ENCODE measurements at places on chromosomes 5 and 9.
A peak's percentile ranks its signal among the peaks of the same experiment; 100 is the strongest.

GRCh38 chr9:87836951-87837705, 45.5 kb upstream of the SPATA31E1 start:
- peak; percentile 66 for DNase-seq

GRCh38 chr9:130740218-130741023, 46.8 kb downstream of the EXOSC2 start:
- DNase-seq = no peak

DNA sequence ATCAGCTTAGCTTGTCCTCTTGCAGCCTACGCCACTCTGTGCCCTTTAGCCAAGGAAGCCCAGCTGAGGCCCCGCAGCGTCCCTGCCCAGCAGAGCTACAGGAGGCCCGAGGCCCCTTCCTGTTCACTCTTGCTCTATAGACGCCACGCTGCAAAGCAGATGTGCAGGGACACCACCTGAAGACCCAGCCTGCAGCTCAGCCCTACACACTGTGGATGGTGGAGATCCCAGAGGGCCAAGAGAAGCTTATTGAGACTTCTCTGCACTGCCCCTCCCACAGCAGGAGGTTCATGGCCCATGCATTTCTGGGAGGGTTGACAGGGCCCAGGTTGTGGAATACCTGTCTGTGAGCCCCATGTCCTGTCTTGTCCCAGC, 33.6 kb downstream of the IRF1 start:
- DNase-seq = no peak

DNA sequence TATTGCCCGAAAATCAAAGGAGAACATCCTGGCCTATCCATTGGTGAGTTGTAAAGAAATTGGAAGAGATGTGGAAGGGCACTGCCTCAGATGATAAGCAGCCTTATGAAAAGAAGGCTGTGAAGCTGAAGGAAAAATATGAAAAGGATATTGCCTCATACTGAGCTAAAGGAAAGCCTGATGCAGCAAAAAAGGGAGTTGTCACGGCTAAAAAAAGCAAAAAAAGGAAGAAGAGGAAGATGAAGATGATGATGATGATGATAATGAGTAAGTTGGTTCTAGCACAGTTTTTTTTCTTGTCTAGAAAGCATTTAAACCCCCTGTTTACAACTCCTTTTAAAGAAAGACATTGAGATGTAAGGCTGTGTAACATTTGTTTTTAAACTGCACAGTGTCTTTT, 59.8 kb upstream of the ZBED3 start:
- no peak for DNase-seq

- DNase-seq = no peak
Measured at GRCh38 chr5:75006865-75007822, 45.2 kb downstream of the GCNT4 start.

- DNase-seq = peak; percentile 72
Measured at GRCh38 chr5:173315495-173316338, 12.5 kb downstream of the STC2 start.

GRCh38 chr9:114925672-114926071, 4.7 kb downstream of the TNFSF8 start:
- DNase-seq = no peak

DNA sequence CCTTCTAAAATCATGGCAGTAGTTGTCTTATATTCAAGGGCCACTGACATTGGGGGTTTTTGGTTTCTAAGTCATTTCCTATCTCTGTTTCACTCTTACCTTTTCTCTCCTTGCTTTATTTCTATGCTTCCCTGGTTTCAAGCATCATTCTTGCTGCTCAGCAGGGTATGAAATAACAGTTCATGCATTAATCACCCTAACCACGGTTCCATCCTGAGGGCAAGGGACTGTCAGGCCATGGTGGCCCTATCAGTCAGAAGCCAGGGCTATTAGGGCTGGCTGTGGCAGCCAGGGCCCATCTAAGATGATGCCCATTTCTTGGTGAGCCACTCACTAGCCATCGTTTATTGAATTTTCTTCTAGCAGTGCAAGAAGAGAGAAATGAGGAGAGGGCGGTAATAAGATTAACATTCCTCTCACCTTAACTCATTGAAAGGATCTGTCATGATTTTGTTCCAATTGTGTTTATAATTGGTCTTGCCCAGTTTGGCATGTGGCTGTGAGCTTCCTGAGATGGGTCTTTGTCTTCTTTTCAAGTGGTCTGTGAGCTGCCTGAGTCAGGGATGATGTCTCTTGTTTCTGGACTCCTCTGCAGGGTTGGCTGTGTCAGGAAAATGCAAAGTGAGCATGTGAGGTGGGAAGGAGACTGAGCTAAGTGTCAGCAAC, 45.2 kb downstream of the CYSTM1 start:
- no peak for DNase-seq

DNA sequence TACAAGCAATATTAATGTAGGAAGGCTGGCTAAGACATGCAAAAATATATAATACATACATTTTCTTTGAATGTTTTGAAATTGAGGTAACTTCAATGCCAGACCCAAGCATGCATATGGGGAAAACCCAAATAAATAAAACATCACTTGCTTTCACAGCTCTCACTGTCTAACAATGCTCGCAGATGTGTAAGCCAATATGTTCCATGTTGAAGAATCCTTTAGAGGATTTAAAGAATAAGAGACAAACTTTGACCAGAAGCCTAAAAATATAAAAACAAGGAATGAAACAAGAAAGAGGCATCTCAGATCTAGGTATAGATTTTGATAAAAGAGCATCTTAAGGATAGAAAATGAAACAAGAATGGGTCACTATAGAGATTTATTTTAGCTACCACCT, 354.2 kb downstream of the CDH10 start:
- no peak for DNase-seq

GRCh38 chr9:130036099-130036498, 6.9 kb downstream of the FNBP1 start:
- DNase-seq = no peak

- DNase-seq = no peak
Measured at GRCh38 chr5:128649192-128649591, 111.1 kb upstream of the FBN2 start.

- no peak for DNase-seq
Measured at GRCh38 chr9:85264695-85265094, 477.1 kb downstream of the AGTPBP1 start.

- DNase-seq = peak; percentile 15
Measured at GRCh38 chr9:135797507-135798262, 95.7 kb downstream of the KCNT1 start.

- DNase-seq = no peak
Measured at GRCh38 chr5:88551724-88552345, 283.2 kb upstream of the TMEM161B start.

GRCh38 chr5:129392681-129393080, 67.4 kb upstream of the ADAMTS19 start:
- DNase-seq = no peak

DNA sequence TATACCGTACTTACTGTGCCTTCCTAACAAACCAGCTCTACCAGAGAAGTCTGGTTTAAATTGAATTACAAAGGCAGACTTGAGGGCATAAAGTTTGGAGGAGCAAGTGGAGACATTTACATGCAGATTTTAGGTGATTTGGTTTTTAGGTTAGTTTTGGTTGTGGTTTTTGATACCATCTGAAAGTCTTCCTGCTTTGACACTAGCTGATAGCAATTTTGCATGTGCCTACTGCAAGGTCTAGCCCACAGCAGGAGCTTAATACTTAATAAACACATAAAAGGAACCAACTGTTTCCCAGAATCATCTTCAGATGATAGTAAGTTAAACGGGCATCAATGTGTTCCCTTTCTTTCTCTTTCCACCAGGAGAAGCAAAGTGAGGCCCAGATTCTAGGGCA, 3.4 kb upstream of the ESM1 start:
- DNase-seq = no peak

DNA sequence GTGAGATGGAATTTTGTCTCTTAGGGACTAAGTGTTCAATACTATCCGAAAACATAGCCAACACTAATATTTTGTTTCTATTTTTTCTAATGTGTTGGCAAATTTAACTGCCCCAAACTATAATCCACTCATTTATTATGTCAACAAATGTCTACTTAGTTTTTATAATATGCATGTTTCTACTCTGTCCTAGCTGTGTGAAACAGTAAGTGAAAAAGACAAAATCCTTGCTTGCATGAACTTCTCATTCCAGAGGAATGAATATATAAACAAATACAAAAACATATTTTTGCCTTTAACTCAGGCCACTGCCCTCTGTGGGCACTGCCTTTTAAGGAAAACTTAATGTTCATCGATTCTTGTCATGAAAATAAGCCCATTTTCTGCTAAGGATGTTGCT, 1275.4 kb upstream of the CDH18 start:
- peak; percentile 5 for DNase-seq

GRCh38 chr9:4678679-4679267, 596 bp upstream of the CDC37L1 start:
- no peak for DNase-seq

GRCh38 chr5:145887976-145888574, 15.3 kb upstream of the GRXCR2 start:
- DNase-seq = peak; percentile 36

DNA sequence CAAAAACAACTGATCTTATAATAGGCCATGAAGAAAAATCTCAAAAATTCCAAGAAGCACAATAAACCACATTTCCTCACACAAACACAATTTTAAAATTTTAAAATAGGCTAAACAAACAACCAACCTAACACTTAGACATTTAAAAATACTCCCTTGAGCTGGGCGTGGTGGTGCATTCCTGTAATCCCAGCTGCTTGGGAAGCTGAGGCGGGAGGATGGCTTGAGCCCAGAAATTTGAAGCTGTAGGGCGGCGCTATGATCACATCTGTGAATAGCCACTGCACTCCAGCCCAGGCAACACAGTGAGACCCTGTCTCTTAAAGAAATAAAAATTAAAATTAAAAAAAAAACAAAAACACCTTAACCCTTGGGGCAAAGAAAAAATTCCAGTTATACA, 36.9 kb upstream of the TESK1 start:
- peak; percentile 10 for DNase-seq

- DNase-seq = no peak
Measured at GRCh38 chr9:9552665-9553064, 1060.1 kb downstream of the PTPRD start.

- no peak for DNase-seq
Measured at GRCh38 chr9:81683238-81683637, 6.1 kb downstream of the TLE1 start.

GRCh38 chr9:133842174-133842573, 104.0 kb upstream of the SARDH start:
- no peak for DNase-seq

DNA sequence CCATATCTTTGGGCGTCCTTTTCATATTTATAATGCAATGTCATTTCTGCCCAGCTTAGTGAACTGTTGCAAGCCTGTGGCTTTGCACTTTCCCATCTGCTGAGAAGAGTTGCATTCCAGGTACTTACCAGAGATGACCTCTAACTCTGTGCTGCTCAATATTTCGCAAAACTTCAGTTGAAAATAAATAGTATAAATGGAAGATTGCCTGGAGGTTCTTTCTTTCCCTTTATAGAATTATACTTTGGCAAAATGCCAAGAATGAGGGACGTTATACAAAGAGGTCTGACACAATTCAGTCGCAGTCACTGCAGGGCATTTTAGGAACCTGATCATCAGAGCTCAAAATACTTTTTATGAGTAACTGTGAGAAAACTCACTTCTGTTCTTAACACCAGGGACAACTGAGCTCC, 18.9 kb upstream of the VLDLR start:
- no peak for DNase-seq

DNA sequence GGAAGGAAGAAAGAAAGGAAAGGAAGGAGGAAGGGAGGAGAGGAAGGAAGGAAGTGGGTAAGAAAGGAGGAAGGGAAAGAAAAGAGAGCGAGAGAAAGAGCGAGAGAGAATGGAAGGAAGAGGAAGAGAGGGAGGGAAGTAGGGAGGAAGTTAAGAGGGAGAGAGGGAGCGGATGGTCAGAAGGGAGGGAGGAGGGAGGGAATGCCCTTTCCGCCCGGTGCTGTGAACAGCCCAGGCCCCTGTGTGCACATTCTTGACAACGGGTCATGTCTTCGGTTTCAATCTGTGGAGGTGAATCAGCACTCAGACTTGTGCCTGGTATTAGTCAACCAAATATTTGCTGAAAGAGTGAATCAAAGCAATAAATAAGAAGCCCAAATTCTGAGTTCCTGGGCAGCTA, 39.2 kb downstream of the PRUNE2 start:
- peak; percentile 92 for DNase-seq

- no peak for DNase-seq
Measured at GRCh38 chr5:54655761-54656160, 138.2 kb downstream of the SNX18 start.

GRCh38 chr5:88552426-88552825, 283.8 kb upstream of the TMEM161B start:
- DNase-seq = no peak

- no peak for DNase-seq
Measured at GRCh38 chr5:59766427-59767210, 126.9 kb downstream of the PDE4D start.

- no peak for DNase-seq
Measured at GRCh38 chr5:122690266-122690665, 84.6 kb upstream of the SNX2 start.

- no peak for DNase-seq
Measured at GRCh38 chr9:111613436-111614040, 14.1 kb upstream of the PTGR1 start.

DNA sequence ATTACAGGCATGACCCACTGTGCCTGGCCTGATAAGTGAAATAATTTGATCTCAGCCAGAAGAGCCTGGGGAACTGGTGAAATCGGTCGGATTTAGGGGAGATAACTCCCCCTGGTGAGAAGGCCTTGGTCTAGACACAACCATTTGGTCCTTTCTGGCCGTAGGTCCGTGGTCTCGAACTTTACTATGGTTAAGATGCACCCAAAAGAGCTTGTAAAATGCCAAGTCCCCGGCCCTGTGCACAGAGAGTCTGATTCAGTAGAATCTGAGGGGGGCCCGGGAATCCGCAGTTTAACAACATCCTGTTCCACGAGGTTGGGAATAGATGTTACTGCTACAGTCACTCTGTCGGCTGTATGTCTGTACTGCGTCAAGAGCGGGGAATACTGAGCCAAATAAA, 140.7 kb downstream of the C9orf50 start:
- DNase-seq = no peak

GRCh38 chr9:110728058-110728457, 59.5 kb downstream of the MUSK start:
- no peak for DNase-seq

- no peak for DNase-seq
Measured at GRCh38 chr5:107917983-107918382, 247.2 kb upstream of the EFNA5 start.

- no peak for DNase-seq
Measured at GRCh38 chr9:100070104-100071041, 28.4 kb downstream of the ERP44 start.

DNA sequence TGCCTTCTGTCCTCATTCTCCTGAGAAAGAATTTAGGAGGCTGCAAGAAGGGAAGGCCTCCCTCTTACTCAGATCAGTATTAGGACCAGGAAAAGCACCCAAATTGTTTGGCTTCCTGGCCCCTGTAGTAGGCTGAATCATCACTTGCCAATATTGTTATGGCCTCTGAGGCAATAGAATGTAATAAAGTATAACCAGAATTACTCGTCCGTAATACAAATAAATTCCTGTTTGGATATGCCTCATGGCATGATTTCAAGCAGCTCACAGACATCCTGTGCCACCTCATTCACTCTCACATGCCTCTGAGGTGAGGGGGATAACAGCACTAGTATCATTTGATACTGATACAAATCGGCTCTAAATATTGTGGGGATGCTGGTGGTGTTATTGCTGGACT, 427.3 kb downstream of the ISL1 start:
- DNase-seq = no peak
